ENCODE measurements at places on chromosomes 1 and 21.

DNA sequence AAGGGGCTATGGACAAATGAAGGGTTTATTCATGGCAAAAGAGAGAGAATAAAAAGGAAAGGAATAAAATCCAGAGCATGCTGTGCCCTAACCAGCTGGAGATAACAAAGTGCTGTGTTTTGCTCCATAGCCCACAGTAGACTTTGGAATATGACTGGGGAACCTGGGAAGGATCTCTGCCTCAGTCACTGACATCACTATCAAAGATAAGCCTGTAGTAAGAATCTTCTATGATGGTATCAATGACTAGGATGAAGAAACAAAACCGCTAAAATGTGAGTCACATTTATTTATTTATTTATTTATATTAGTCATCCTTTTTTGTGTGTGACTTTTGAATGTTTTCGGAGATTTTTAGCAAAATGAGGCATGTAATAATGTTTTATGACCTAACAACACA is 56.3 kb downstream of the NVL start:
- DNase-seq = no peak

- DNase-seq = no peak
These were observed 89.1 kb downstream of the RWDD3 start for GRCh38 chr1:95323123-95323522.

- no peak for DNase-seq
These were observed 26.9 kb downstream of the RAD54L start for GRCh38 chr1:46274225-46275029.

- no peak for DNase-seq
These were observed 22.8 kb upstream of the RGS1 start for GRCh38 chr1:192552760-192553191.

GRCh38 chr1:33142483-33143064 is 39.3 kb downstream of the TRIM62 start:
- no peak for DNase-seq

DNA sequence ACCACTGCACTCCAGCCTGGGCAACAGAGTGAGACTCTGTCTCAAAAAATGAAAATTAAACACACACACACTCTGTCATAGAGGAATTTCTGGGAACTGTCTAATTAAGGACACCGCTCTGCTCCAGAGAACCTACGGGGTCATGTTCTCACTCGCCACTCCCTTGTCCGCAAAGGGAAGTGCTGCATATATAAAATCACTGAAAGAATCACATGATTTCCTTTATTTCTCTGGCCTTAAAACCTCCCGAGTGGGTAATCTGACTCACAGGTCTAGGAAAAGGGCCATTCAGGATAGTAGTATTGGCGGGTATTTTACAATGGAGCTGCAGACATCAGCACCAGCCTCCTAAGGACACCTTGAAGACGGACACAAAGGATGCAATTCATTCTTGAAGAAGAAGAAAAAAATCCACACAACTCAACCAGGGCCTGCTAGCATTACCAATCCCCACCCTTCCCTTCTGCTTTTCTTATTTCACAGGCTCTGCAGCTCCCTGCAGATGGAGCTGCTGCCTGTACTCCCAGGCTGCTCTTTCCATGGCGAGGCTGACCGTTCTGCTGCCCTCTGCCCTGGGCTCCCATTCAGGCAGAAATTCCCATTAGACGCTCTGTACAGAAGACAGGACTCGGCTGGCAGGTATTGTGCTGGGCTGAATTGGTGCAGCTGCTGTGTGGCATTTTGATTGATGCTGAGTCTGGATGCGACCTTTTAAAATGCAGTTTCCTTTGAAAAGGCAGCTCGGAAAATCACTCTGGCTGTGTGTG is 53.3 kb upstream of the FAM89A start:
- DNase-seq = no peak

GRCh38 chr1:171610385-171610784 is 11.7 kb upstream of the MYOCOS start:
- no peak for DNase-seq

- no peak for DNase-seq
These were observed 311.6 kb downstream of the NPHP4 start for GRCh38 chr1:5680600-5680999.

DNA sequence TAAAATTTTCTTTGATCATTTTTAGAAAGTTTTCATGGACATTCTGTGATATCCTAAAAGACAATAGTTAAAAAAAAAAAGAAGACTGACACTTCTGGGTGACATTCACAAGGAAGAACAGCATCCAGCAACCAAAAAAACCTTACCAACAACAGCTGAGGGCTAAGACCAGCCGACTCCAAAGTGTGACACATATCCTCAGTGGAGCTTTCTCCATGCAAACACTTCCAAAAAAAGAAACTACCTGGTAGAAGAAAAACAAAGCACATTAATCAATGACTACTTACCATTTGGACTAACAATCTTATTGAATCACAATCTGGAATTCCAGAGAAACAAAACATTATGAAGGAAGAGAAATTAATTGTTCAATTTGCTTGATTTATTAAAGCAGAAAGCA is 88.2 kb downstream of the IARS2 start:
- DNase-seq = no peak

DNA sequence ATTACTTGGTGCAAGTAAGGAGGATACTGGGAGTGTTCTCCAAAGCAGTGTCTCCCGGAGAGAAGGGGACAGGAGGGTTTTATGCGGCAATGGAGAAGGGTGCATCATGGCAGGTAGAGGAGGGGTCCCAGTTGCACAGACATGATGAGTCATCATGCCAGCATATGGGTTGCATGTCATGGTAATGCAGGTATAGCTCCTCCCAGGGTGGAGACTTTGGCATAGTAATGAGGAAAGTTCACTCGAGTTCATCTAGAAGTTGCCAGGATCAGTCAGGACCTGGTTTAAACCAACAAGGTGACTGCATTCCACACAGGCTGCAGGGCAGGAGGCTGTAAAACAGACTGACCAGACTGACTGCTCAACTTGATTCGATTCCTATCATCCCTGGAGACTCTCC is 355.7 kb upstream of the DUSP10 start:
- no peak for DNase-seq

GRCh38 chr21:39515684-39516472 is 64.1 kb downstream of the SH3BGR start:
- no peak for DNase-seq

DNA sequence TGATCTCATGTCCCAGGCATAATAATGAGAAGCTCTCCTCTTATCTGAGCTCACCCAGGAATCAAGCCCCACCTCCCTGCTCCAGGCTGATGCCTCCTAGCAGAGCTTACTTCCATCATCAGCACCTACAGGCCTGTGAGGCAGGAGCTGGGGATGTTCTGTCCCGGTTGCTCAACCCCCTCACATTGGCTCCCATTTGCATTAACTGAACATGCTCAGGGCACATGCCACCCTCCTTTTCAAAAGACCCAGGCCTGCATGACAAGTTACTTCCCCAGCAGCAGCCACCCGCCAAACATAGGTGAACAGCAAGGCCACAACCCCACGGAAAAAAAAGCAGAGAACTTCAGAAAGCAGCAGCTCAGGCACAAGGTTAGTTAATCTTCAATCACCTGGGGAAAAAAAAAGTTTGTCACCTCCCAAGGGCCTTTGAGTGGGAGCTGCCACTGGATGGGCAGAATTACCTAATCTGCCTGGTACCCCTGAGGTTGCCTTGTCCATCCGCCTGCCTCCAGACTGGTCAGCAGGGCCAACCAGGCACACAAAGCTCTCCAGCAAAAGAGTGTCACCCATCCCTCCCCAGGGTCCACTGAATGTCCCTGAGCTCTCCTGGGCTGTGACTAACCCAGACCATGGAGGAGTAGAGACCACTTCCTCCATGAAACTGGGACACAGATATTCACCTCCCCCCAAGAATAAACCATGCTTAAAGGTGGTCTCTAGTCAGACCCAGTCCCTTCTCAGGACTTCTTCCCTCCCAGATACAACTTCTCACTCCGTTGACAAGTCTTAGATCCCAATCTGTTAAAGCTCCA is 4.4 kb downstream of the KCNN3 start:
- no peak for DNase-seq

DNA sequence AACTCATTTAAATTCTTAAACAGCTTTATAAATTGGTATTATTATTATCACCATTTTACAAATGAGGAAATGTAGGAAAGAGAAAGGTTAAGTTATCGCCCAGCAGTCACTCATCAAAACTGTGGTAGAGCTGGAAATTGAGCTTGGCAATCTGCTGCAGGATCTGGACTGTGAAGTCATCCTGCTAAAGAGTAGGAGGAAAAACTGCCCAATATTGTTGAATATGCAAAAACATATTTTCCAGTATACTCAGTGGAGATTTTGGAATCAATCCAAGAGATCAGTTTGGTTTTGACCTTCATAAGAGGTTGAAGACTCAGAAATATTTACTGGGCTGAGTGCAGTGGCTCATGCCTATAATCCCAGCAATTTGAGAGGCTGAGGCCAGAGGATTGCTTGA is 16.9 kb upstream of the RC3H1 start:
- no peak for DNase-seq

GRCh38 chr21:42481169-42481568 is 14.9 kb downstream of the RSPH1 start:
- DNase-seq = no peak

- DNase-seq = no peak
These were observed 3.6 kb downstream of the RGS1 start for GRCh38 chr1:192579010-192579738.

DNA sequence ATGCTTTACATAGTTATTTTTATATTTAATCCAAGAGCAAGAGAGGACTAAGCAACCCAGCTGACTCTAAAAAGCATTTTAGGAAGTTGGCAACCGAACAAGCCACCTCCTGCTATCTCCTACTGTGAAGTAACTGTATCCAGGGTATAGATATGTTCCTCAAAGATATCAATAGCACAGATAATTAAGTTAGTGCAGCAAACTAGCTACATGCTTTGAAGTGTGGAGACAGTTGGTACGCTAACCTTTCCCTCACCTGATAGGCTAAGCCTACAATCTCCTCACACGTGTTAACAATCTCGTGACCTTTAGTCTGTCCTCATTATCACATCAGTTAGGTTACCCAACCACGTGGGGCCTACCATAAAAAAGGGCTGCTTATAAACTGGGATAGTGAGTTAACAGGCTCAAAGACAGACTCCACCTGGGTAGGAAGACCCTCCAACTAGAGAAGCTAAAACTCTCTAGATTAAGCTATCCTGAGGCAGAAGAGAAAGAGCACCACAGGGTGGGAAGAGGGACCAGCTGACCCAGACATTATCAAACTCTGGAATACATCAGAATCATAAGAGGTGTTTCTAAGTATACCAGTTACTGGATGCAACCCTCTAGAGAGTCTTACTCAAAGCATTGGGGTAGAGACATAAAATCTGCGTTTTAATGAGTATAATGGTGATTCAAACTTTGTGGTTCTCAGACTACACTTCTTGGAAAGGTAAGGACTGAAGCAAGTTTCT is 340.1 kb upstream of the ESRRG start:
- DNase-seq = no peak

- DNase-seq = no peak
These were observed 52.0 kb downstream of the PRDX6 start for GRCh38 chr1:173529106-173529505.

GRCh38 chr1:227785094-227785804 is 30.2 kb upstream of the PRSS38 start:
- DNase-seq = no peak

DNA sequence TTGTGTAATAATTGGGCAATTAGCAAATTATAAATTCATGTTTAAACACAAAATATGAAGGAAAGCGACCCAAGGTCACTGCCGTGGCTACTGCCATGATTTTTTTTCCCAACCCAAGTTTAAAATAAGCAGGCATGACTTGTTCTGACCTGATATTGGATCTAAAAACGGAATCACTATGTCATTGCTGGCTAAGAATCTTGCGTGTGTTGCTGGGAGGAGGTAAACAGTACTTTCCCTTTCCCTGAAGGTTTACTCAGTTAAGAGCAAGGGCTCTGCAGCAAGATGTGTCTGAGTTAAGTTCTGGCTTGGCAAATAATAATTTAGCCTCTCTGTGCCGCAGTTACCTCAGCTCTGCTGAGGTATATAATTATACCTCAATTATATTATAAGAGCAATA is 125.7 kb upstream of the L1TD1 start:
- DNase-seq = no peak

GRCh38 chr1:34188418-34188817 is 11.7 kb downstream of the C1orf94 start:
- DNase-seq = no peak

GRCh38 chr1:182301026-182301436 is 90.6 kb downstream of the GLUL start:
- DNase-seq = peak; percentile 56

GRCh38 chr1:13756557-13757315 is 56.7 kb downstream of the PRDM2 start:
- no peak for DNase-seq

DNA sequence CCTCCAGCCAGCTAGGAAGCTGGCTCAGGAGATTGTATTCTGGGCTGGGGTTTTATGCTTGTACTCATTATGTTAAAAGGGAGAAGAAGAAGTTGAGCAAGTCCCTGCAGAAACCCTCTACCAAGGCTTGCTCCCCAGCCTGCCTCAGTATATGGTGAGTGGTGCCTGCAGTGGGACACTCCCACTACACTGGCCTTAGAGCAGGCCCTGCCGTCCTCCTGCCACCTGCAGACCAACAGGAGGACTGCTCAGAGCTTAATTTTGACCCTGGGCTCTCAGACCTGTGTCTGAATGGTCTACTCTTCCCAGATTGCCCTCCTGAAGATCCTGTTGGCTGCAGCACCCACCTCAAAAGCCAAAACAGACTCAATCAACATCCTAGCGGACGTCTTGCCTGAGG is 13.0 kb downstream of the STRIP1 start:
- DNase-seq = no peak

DNA sequence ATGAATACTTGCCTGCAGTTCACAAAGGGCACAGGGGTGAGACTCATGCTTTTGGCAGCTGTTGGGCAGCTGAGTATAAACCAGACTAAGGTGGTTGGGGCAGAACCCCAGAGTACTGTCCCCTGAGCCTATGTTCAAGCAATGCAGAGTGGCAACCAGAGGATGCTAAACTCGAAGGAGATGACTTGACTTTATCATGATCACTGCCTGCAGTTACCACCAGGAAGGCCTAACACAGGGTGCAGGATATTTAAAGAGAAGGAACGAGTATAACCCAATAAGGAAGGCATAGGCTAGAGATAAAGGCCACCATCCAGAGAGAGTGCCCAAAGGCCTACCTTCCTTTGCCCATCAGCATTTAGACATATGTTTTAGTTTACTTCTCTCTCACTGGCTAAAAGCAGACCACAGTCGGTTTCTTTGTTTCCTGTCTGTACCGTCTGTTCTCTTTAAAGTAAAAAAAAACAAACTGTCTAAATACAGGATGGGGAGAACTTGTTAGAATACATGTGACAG is 83.3 kb downstream of the MPZL1 start:
- DNase-seq = peak; percentile 64

All from activated CD4-positive, alpha-beta memory T cell treated with anti-CD3 and anti-CD28 coated beads for 36 hours (primary cell).